ENCODE measurements at places on chromosomes 16 and 17. TPM values are rescaled to one million over a fixed set of nuclear protein-coding genes. Genes with fewer than 3 reads are reported as not detected.

- no peak for DNase-seq
These were observed 56.9 kb downstream of the RMI2 start for GRCh38 chr16:11402051-11402744.

GRCh38 chr17:7549401-7550055 lies 670 bp downstream of the TNFSF12 start:
- DNase-seq: peak; percentile 28

- no peak for DNase-seq
These were observed 7.8 kb upstream of the SSTR2 start for GRCh38 chr17:73156887-73157520.

ZNF652 gene
- 22.2 TPM for total RNA-seq

SYCE1L gene
- 3.0 TPM for total RNA-seq
